Ureter (tissue), 1 donor: ENCODE measurements at places on chromosomes 13 and 19. TPM values are rescaled to one million over a fixed set of nuclear protein-coding genes. Genes with fewer than 3 reads are reported as not detected.

The VWA8 gene
- total RNA-seq = 40.4 TPM

The ADGRE2 gene
- total RNA-seq = 10.3 TPM

The RNF17 gene
- total RNA-seq = not detected

The B3GNT8 gene
- 4.6 TPM for total RNA-seq

The OR7C1 gene
- total RNA-seq = not detected

The FGF22 gene
- 0.29 TPM for total RNA-seq

The ALG5 gene
- 40.7 TPM for total RNA-seq

The PRX gene
- 3.2 TPM for total RNA-seq

The ZNF534 gene
- total RNA-seq = not detected

The LGI4 gene
- total RNA-seq = 15.5 TPM

The ZNF878 gene
- total RNA-seq = 1.1 TPM

The ZNF135 gene
- total RNA-seq = 14.1 TPM

The CNN1 gene
- total RNA-seq = 301 TPM

The FFAR1 gene
- not detected for total RNA-seq

The METTL21C gene
- total RNA-seq = not detected

The TRAPPC6A gene
- total RNA-seq = 37.7 TPM

The ZNF154 gene
- 14.2 TPM for total RNA-seq

The SIGLECL1 gene
- total RNA-seq = not detected

The ZNF625 gene
- 13.3 TPM for total RNA-seq

The LILRA2 gene
- total RNA-seq = 2.2 TPM

The LRRC63 gene
- 0.83 TPM for total RNA-seq

The ZNF415 gene
- 15.1 TPM for total RNA-seq

The APOC4 gene
- total RNA-seq = not detected

The TMPRSS9 gene
- total RNA-seq = not detected

The MEDAG gene
- total RNA-seq = 6.6 TPM

The CYP4F2 gene
- total RNA-seq = 2.2 TPM

The DHRS12 gene
- total RNA-seq = 23.3 TPM

The TMEM272 gene
- total RNA-seq = not detected

The PKN1 gene
- total RNA-seq = 51.7 TPM

The PNMA8B gene
- total RNA-seq = 1.1 TPM

The CYSLTR2 gene
- total RNA-seq = 0.23 TPM

The SPACA4 gene
- total RNA-seq = not detected

The CD177 gene
- total RNA-seq = not detected

The ADM5 gene
- total RNA-seq = 4.1 TPM

The RDH8 gene
- total RNA-seq = not detected

The ZNF708 gene
- total RNA-seq = 27.0 TPM

The USE1 gene
- 20.2 TPM for total RNA-seq

The FCAR gene
- total RNA-seq = 0.39 TPM

The ZNF69 gene
- total RNA-seq = 17.9 TPM

The SLC25A42 gene
- 19.6 TPM for total RNA-seq
